ENCODE measurements at places on chromosomes 4 and X.

GRCh38 chrX:48782795-48783194 lies 3.6 kb upstream of the GATA1 start:
- DNase-seq, result no peak

GRCh38 chr4:99074816-99075215 lies 13.8 kb downstream of the ADH5 start:
- DNase-seq, result no peak

- DNase-seq, result no peak
Measured at GRCh38 chrX:153348421-153348820, 14.5 kb downstream of the ZNF275 start.

- DNase-seq, result no peak
Measured at GRCh38 chrX:129235903-129236302, 287.4 kb downstream of the SMARCA1 start.

DNA sequence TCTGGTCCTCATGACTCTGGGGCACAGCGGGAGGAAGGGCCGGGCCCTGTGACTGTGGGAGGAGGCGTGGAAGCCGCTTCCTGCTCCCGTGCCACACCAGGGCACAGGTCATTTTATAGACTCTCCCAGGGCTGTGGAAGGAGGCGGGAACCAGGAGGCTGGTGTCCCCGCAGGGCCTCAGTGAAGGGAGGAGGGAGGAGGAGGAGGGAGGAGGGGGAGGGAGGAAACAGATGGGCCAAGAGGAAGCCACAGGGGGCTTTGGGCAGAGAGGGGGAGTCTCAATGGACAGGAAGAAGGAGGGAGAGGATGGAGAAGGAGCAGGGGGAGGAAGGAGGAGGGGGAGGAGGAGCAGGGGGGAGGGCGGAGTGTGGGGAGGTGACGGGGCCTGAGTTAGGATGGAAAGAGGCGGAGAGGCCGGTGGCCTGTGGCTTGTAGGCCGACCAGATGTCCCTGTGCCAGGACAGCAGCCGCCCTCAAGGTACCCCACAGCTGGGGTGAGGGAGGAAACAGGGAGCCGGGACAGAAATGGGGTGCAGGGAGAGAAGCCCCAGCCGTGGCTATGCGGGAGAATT lies 6.2 kb upstream of the PLCXD1 start:
- DNase-seq, result no peak

DNA sequence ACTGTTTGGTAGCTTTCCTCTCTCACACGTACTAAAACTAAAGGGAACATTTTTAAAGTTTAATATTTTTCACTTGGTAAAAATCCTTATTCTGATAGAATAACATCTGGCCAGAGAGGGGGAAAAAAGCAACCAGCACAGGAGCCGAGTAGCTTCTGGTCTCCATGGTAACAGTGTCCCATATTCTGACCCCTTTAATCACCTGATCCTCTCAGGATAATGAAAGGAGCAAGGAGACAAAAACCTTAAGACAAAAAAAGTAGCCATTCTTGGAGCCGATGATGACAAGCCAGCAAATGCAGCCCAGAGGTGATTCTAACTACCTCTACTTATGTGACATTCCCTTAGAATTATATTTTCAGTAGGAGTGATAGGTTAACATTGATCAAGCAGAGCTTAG lies 126.6 kb downstream of the SLC39A8 start:
- DNase-seq, result no peak

GRCh38 chr4:185638093-185638492 lies 102.8 kb upstream of the PDLIM3 start:
- no peak for DNase-seq

DNA sequence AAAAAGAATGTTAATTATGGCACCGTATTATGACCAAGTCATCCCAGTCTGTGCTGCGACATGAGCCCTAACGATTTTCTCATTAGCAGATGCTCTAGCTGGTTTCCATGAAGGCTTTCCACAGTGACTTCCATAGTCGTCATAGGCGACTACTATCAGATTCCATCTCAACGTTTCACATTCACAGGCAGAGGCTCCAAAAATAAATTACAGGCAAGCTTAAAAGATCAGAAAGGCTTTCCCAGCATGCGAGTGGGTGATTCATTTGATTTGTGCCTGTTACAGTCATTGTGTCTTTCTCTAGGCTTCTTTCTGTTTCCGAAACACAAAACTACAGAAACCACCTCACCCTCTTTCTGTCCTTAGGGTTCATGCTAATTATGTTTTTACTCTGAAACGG lies 43.2 kb downstream of the PALLD start:
- peak; percentile 23 for DNase-seq

Data from GM03348 (cell line).